Liver (tissue), 10 donors: ENCODE measurements at places on chromosomes 3 and 15.

- DNase-seq, result no peak
Measured at GRCh38 chr15:43469867-43470266, 23.1 kb downstream of the TP53BP1 start.

- DNase-seq, result no peak
Measured at GRCh38 chr3:46921871-46922271, 44.4 kb downstream of the PTH1R start.

DNA sequence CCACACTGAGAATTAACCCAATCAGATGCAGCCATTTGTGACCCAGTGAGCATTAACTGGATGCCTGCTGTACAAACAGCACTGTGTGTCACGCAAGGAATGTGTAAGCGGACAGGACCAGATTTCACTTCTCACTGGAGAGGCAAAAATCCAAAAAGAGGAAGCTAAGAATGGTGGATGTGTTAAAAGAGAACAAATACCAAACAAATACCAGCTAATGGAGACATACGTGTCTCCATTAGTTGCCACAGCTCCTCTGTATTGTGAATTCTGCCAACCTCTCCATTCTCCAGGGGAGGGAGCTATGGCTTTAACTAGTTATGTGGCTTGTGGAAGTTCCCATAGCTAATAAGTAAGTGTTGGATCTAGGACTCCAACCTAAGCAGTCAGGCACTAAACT, 2.6 kb downstream of the LTF start:
- DNase-seq, result peak; percentile 1

DNA sequence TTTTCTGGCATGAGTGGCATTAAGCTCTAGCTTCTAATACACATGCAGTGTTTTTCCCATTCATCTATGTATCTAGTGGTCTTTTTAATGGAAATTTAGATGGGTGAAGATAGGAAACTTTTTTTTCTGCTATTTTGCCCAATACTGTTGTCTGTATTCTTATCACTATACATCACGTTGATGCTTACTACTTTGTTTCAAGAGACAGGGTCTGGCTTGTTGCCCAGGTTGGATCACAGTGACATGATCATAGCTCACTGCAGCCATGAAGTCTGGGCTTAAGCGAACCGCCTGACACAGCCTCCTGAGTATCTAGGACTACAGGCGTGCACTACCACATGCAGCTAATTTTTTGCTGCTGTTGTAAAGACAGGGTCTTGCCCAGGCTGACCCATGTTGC, 84.6 kb downstream of the PEAK1 start:
- DNase-seq, result no peak
